ENCODE measurements at places on chromosomes 12 and 14. TPM values are rescaled to one million over a fixed set of nuclear protein-coding genes. Genes with fewer than 3 reads are reported as not detected.

The KRT8 gene
- 166 TPM for polyA plus RNA-seq

The CD163 gene
- polyA plus RNA-seq: 16.8 TPM

The PPM1A gene
- polyA plus RNA-seq: 53.5 TPM

The ZNF605 gene
- 30.3 TPM for polyA plus RNA-seq

The PROX2 gene
- 2.5 TPM for polyA plus RNA-seq

The HHIPL1 gene
- 1.9 TPM for polyA plus RNA-seq

The LRCOL1 gene
- polyA plus RNA-seq: 0.74 TPM

DNA sequence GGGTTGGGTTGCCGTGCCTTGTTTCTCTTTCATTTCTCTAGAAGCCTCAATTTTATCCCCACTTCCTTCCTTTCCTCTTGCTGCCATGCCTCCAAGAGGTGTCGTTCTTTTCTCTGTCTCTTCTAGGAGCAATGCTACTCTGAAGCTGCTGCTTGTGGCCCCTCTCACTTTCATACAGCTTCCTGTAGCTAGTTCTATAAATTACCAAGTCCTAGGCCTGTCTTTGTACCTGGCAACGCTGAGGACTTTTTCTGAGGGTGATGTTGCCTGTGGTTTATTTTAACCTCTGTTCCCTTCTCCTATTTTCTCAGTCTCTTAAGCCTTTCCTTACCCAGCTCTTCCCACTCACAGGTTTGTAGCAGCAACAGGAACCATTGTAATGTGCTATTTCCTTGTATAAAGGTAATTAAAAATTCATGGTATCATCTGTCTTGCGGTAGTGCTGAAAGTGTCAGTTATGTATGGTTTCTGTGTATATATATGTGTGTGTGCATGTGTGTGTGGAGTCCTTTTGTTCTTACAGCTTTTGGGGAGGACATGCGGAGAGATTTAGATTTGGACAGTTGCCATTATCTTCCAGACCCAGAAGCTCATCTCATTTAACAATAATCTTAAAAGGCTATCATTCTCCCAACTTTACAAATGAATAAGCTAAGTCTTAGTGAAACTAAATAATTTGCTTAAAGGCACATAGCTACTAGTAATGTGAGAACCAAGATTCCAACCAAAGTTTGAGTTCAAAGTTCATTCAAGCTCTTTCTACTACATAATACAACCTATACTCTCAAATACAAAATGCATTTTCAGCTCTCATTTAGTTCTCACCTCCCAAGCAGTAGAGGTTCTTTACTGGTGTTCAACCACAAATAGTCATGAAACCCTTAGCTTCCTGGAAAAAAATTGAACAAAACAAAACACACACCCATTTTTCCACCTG lies 43.8 kb downstream of the DDHD1 start:
- no peak for DNase-seq

DNA sequence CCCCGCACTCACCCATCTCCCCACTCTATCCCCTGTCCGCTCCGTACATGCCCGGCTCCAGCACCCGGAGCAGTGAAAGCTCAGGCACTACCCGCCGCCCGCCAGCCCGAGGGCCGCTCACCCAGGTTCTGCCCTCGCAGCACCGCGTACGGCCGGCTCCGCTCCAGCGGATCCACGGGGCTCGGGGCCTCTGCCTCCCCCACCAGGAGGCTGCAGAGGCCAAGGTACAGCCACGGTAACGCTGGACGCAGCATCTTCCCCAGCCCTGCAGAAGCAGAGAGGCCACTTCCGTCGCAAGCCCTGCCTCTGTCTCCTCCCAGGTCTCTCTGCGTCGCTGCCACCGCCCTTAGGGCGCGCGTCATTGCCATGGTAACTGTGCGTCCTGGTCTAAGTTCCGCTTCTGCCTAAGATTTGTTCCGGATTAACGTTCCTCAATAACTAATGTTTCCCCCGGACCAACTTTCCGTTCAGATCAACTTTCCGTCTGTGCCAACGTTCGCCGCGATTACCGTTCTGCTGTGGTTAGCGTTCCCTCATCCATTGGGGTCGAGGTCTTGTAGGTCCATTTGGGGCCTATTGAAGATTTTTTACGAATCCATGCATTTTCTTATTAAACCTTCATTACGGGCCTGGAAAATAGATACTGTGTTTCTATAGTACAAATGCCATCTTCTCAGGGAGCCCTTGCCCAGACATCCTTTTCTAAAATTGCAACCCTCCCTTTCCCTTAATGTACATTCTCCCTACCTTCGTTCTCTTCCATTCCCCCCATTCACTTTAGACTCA lies at the start of gene C12orf76:
TSS of gene C12orf76 (minus strand) at position 281 of the 786 bp plus-strand sequence. CDS start at position 254, 27 bp downstream.
- peak; percentile 95 for DNase-seq

- DNase-seq: peak; percentile 52
These were observed 88.3 kb downstream of the RPS29 start for GRCh38 chr14:49497725-49498348.

DNA sequence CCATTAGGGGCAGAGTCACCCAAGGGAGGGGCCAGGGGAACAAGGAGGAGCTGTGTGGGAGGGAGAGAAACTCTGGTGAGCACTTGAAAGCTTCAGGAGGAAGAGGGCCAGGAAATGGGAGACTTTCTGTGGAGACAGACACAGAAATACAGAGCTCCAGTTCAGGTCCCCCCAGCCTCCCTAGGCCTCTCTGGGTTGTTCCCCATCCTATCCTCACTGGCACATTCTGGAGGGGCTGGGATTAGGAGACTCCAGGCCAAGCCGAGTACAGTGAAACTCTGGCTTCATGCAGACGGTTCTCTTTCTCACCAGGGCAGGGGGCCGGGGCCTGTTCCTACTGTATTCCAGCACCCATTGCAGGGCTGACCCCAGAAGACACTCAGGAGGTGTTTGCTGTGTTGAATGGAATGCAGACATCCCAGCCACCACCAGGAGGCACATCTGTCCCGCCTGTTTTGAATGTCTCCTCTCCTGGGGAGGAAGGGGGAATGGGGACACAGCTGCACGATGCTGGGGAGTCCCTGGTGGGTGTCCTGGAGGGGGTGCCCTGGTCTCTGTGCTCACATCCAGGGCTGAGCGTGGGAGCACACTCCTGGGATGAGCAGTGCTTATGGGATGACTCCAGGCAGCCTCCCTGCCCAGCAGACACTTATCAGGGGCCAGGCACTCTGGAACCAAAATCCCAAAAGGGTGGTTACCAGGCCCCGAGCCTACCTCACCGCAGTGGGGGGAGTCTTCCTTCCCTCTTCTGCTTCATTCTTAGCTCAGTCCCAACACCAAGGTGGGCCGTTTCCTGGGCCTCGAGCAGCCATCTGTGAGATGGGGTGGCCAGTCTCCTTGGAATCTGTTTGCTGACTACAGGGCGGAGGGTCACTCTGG lies 5.5 kb upstream of the KRT84 start:
- DNase-seq: no peak

- no peak for DNase-seq
These were observed 19.0 kb upstream of the SERPINA4 start for GRCh38 chr14:94542111-94542810.

GRCh38 chr12:75721796-75722195 lies 210.4 kb upstream of the KRR1 start:
- DNase-seq: no peak
